Skin of body (tissue), 3 donors: ENCODE measurements at places on chromosomes 12 and 14. TPM values are rescaled to one million over a fixed set of nuclear protein-coding genes. Genes with fewer than 3 reads are reported as not detected.
A peak's percentile ranks its signal among the peaks of the same experiment; 100 is the strongest.

- DNase-seq: no peak
Observed at GRCh38 chr12:38154096-38155019, 162.2 kb upstream of the ALG10B start.

- no peak for DNase-seq
Observed at GRCh38 chr12:14618983-14619382, 51.3 kb upstream of the PLBD1 start.

SERPINA9 gene
- total RNA-seq: 3.3 TPM

HOXC12 gene
- 0.30 TPM for total RNA-seq

LYZ gene
- 148 TPM for total RNA-seq

SLC25A21 gene
- 1.8 TPM for total RNA-seq

VTI1B gene
- 34.0 TPM for total RNA-seq

IFNG gene
- total RNA-seq: 0.20 TPM

- peak; percentile 52 for DNase-seq
Observed at GRCh38 chr14:52694761-52695480, 437 bp downstream of the ERO1A start.
